Small intestine (tissue), 16 donors: ENCODE measurements at places on chromosomes 6 and 20. TPM values are rescaled to one million over a fixed set of nuclear protein-coding genes. Genes with fewer than 3 reads are reported as not detected.
A peak's percentile ranks its signal among the peaks of the same experiment; 100 is the strongest.

GRCh38 chr6:33428224-33428965 lies 8.5 kb downstream of the SYNGAP1 start:
- peak; percentile 67 for DNase-seq

CDSN gene
- polyA plus RNA-seq: 0.07 TPM

- DNase-seq: no peak
These were observed 3.6 kb downstream of the BPI start for GRCh38 chr20:38307371-38308046.

PLA2G7 gene
- polyA plus RNA-seq: 3.5 TPM

DNA sequence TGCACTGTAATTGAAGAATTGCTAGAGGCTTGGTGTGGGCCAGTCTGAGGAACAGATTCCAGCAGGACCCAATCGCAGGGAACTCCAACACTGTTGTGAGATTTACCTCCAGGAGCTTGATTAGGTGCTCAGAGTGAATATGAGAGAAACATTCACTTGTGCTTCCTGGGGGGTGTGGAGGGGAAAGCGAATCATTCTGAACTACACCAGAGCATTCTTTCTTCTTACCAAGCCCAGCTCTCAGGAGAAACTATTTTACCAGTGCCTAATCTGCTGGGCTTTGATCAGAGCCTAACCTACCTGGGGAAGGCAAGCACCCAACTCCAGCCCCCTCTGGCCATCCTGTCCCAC lies 7.4 kb upstream of the SIRPB1 start:
- no peak for DNase-seq

TMEM151B gene
- 3.1 TPM for polyA plus RNA-seq

- DNase-seq: no peak
These were observed 19.3 kb downstream of the BCAS1 start for GRCh38 chr20:54051068-54051467.

DNA sequence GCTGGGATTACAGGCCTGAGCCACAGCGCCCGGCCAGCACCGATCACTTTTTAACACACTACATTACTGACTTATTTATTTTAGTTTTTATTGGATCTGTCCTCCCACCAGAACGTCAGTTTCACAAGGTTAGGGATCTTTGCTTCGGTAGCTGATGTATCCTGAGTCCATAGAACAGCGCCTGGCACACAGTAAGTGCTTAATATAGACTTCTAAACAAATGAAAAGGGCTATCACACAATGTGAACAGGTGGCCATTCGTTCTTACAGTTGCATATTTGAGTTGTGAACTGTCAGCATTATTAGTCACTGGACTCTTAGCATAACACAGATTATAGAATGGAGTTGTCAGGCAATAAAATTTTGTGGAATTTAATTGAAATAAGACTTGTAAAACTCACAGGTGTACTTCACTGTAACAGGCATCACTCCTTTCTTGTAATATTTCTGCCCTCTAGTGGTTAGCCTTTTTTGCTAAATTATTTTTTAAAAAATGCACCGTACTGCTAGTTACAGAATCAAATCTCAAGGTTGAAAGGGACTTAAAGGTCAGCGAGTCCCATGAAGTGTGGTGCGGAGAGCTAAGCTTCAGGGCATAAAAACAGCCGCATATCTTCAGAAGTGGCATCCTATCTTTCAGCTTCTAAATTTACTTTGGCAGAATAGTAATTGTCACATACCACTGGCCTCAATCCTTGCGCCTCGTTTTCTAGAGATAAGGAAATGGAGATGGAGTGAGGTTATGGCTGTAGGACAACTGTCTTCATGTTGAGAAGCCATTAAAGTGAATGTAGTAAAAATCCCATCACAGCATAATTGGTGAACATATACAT lies 3.4 kb upstream of the TBC1D7 start:
- peak; percentile 42 for DNase-seq

- no peak for DNase-seq
These were observed 35.6 kb downstream of the CTNNBL1 start for GRCh38 chr20:37729452-37729851.
